NK-92 treated with Interleukin-12 subunit alpha and Interleukin-12 subunit beta, amount 100 ng/mL, for 24 hours (cell line): ENCODE measurements at places on chromosomes 4 and X.

GRCh38 chr4:176262243-176262642, 6.8 kb downstream of the ASB5 start:
- DNase-seq = no peak

DNA sequence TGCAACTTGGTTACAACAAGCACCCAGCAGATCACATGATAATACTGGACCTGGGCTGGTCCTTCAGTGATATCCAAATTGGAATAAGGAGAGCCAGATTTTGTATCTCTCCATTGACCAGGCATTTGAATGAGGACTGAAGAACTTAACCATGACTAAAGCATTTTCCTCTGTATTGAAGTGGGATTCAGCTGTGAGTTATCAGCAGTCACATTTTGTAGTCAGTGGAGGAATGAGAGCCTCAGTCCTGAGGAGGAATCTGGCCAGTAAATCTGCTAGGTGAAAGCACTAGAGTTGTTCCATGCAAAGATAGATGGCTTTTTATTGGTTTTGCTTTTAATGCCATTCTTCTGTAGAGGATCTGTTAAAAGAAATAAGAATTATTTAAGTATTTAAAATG, 1506.0 kb downstream of the PCDH7 start:
- DNase-seq = no peak

GRCh38 chrX:16429406-16429805, 220.6 kb upstream of the S100G start:
- no peak for DNase-seq

DNA sequence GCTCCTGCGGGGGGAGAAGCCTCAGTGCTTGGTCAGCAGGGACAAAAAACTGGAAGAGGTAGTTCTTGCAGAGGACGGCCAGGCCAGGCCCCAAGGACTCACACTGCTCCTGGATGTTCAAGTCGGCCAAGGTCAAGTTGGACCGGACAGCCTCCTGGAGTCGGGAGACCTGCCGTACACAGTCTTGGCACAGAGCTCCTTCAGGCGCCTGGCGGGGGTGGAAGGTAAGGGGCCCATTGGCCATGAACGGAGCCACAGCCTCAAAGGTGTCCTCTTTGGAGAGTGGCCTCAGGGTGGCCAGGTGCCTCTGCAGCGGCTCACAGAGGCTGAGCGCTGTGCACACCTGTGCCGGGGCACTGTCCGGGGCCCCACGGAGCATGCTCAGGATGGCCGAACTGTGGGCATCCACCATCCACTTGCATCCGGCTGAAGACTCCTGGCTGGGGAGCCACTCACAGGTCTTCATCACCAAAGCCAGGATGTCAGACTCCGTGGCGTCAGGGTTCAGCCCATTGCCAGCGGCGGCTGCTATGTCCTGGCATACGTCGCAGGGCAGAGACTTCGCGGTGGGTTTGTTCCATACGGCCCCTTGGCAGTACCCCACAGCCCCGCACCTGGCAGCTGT, 477 bp downstream of the PSAPL1 start:
- DNase-seq = no peak

DNA sequence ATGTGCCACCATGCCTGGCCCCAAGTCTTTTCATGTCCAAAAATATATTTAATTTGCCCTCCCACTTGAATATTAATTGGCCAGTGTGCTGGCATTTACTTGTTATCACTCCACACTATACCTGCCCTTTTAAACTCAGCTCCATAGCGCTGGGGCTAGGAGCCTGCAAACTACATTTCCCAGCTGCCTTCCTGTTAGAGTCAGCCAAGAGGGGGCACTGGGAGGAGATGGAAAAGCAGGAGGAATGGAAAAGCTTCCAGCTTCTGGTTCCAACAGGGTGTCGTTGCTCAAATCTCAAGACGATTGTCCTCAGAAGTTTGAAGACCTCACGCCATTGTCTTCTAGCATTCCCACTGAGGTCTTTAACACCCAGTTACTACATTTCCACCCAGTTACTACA, 315.5 kb downstream of the BCOR start:
- DNase-seq = no peak

DNA sequence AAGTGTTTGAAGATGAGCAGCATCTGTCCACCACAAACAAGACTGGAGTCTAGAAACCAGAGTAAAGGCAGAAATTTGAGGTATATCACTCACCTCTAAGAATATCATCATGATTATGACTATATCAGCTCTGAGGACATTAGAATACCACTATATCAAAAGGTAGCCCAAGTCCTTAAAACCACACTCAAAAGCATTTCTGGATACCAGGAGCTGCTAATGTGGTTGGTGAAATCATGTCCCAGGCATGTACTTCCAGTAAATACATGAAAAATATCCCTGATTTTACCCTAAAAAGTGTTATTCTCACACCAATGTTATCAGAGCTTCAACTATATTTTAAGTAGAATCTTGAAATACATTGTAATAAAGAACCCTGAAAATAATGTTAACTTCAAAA, 136.3 kb upstream of the SMAD1 start:
- DNase-seq = no peak

DNA sequence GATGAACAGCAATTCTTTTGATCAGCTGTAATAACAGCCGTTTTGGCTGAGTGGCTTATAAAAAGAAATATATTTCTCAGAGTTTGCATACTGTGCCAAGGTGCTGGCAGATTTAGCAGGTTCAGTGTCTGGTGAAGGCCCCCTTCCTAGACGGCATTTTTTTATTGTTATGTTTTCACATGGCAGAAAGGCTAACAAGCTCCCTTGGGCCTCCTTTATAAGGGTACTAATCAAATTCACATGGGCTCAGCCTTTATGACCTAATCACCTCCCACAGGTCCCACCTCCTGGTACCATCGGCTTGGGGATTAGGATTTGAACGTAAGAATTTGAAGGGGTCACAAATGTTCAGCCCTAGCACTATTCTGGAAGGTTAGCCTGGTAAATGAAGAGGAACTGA, 431.9 kb downstream of the SPOCK3 start:
- no peak for DNase-seq

GRCh38 chr4:81237791-81238190, 22.8 kb upstream of the PRKG2 start:
- DNase-seq = no peak

DNA sequence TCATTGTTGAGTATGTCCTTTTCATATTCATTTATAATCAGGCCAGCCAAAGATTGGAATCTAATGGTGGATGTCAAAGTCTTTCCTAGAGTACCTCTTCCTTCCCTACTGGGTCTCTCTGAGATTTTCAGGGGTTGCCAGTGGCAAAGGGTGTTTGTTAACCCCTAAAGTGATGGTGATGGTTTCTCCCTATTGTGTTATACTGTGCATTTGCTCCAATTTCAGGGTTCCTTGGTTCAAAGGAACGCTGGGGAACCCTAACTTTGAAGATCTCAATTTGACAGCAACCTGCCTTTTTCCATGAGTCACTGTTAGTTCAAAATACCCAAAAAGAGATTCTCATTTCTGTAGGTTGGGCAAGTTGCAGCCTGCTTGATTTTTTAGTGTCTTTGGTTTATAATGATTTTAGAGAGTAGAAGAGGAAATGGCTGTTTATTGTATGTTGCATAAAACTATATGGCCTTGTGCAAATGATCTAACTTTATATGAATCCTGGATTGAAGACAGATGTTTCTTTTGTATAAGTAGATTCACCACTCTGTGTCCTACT, 23.0 kb downstream of the GAB1 start:
- no peak for DNase-seq

DNA sequence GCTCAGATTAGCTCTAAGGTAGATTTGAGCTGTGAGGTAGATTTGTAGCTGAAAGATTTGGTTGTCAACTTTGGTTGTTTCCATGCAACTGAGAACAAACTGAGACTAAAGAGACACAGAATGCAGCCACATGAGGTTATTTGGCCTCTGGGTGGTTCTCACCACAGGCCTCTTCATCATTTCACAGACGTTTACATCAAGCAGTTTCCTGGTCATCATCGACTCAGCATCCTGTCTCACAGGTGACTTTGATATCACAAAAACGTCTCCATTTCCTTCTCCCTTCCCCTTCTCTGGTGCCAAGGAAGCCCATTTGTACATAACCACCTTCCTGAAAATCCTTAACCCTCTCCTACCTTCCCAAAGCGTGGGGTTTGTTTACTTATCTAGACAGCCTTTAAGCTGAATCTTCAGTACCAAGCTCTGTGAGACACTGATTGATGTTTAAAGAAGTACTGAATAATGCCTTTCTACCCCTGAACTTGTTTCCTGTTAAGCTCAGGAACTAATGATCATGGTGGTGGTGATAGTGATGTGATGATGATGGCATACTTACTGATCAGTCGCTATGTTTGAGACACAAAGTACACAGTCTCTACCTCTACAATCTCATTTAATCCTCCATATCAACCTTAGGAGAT, 81.9 kb downstream of the FAM114A1 start:
- DNase-seq = no peak

DNA sequence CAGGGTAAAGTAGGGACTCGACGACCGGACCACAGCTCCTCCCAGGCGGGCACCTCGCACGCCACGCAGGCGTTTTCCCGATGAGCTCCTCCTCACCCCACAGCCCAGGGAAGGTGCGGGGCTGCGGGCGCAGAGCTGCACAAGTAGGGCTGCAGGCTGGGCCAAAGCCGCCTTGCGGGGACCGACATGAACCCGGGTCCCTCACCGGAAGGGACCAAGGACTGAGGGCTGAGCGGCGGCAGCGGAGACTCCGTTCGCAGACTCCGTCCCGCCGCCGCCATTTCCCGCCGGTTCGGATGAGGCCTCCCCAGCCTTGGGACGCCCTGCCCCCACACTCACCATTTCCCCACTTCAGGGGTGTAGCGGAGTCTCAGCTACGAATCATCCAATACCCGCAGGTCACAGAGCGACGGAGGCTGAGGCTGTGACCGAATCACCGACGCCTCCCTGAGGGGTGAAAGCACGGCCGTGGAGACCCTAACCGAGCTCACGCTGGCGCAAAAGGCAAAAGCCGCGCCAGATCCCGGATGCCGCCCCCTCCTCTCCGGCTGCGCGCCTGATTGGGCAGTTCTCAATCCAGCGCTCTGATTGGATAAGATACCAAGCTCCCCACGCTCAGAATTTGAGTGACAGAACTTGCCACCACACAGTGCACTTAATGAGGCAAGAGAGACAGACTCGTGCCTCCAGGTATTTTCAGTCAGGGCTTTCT, at the start of gene ZNF732:
TSS of gene ZNF732 (minus strand) at position 506 of the 712 bp plus-strand sequence. CDS start at position 342, 164 bp downstream.
- no peak for DNase-seq

- no peak for DNase-seq
Measured at GRCh38 chrX:134423606-134424005, 36.4 kb upstream of the HPRT1 start.

- DNase-seq = no peak
Measured at GRCh38 chr4:27790911-27791310, 930.3 kb downstream of the STIM2 start.

DNA sequence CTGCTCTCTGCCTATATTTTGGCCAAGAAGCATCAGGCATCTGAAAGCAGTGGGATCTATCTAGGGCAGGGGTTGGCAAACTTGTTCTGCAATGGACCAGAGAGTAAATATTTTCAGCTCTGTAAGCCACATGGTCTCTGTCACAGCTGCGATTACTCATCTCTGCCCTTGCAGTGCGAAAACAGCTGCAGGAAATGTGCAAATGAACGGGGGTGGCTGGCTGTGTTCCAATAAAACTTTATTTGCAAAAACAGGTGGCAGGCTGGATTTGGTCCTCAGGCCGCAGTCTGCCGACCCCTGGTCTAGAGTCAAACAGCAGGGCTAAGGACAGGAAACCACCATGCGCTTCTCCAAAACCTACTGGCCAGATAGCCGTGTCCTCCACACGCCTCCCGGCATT, 48.6 kb downstream of the ACOX3 start:
- DNase-seq = no peak

DNA sequence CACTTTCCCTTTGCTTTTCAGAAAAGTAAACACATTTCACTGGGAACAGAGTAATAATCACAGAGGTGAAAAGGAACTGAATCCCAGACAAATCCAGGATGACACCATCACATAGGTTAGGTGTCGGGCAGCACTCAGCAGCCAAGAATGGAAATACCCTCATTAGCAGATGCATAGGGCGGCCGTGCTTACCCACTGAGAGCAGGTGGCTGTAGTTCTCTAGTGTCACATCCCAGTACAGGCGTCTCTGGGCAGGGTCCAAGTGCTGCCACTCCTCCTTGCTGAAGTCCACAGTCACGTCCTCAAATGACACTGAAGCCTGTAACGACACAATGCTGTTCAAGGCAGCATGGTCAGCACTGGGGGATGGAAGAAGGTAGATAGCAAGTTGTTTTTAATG, 26.9 kb downstream of the ZNF41 start:
- DNase-seq = no peak

DNA sequence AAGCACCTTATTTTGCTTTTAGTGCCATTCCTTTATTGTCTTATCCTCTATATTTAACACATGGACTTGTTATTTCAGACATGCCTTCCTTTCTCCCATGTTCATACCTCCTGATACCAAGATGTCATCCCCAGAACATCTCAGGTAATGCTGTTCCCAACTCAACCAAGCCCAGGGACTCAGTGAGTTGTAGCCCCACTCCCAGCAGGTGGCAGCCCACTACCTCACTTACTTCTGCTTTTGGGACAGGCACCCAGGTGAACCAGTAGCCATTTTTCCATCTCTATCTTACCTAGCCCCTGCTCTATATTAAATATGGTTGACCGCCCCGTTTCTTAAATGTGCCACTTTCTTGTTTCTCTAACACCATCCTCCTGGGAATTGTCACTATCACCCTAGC, 199.0 kb downstream of the DCHS2 start:
- DNase-seq = no peak

DNA sequence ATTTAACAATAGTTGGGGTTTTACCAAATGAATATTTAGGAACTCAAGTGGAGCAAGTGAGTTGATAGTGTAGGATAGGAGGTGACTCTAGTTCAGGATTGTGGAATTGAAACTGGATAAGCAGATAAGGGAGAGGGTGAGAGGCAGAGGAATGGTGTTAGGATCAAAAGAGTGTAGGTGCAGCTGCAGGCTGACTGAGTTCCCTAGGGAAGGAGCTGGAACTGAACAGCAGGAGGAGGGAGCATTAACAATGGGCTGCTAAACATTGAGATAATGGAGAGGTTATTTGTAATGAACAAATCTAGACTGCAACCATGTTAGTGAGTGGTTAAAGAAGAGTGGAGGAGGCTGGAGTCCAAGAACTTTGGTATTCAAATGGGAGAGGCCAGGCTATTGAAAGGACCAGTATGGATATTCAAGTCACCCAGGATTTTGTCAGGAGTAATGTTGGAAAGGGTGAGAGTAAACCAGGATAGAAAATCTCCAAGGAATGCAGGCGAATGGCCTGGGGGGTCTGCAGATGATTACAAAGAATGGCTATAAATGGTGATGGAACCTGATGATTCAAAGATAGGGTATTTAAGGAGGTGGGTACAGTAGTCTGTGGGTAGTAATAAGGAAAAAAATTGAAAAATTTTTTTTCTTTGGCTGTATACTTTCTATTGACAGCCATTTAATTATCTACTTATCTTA, 497.1 kb upstream of the TENM3 start:
- DNase-seq = no peak

DNA sequence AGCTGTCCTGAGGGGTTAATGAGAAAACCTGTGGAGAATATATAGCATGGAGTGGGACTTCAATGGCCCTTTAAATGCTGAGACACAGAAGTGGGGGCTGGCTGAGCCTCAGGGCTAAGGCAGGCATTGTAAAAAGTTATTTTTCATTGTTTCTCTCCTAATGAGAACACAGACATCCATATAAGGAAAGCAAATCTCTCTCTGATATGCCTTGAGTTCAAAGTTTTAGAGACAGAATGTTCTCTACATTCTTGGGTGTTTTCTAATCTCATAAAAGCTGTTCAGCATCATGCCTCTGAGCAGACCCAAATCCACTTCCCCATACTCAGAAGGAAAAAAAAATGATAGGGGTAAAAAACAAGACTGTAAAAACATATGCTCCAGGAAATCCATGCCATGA, 16.8 kb upstream of the RAB40A start:
- no peak for DNase-seq
